T-cell (primary cell): ENCODE measurements at places on chromosomes 16 and 17.

GRCh38 chr17:36778448-36778847 is 158.8 kb upstream of the LHX1 start:
- no peak for DNase-seq

- DNase-seq, result no peak
Observed at GRCh38 chr16:51133688-51134087, 17.4 kb downstream of the SALL1 start.

GRCh38 chr16:3987231-3987630 is 106.7 kb upstream of the CREBBP start:
- no peak for DNase-seq

DNA sequence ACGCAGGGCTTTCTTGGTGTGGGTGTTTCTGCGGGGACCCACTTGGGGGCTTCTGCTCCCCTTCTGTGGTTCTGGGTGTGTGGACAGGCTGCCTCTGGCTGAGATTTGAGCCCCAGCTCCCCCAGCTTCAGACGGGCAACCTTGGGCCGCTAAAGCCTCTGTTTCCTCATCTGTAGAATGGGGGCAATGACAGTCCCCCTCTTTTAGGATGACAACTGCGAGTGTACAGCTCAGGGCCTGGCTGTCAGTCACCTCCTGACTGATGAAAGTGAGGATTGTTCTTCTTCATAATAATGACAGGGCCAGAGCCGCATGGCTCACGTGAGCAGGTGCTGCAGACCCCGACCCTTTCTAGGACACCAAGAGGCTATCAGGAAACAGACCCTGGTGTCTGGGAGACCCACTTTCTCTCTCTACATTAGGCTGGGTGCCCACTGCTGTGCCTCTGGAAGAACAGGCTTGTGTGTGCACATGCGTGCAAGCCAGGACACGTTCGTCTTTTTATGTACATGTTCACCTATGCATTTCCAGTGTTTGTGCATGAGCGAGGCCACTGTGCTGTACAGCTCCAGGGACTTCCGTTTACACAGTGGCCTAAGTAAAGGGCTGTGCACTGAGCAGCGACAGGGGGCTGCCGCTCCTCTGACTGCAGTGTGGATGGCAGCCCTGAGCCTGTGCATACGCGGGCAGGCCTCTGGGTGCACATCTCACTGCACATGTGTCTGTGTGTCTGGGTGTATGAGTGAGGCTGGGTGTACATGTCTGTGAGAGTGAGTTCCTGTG is 4.6 kb downstream of the SPNS3 start:
- DNase-seq, result no peak

- no peak for DNase-seq
Observed at GRCh38 chr16:55989569-55989907, 114.4 kb upstream of the CES5A start.

GRCh38 chr17:7410634-7411426 is 3.2 kb downstream of the NLGN2 start:
- no peak for DNase-seq

DNA sequence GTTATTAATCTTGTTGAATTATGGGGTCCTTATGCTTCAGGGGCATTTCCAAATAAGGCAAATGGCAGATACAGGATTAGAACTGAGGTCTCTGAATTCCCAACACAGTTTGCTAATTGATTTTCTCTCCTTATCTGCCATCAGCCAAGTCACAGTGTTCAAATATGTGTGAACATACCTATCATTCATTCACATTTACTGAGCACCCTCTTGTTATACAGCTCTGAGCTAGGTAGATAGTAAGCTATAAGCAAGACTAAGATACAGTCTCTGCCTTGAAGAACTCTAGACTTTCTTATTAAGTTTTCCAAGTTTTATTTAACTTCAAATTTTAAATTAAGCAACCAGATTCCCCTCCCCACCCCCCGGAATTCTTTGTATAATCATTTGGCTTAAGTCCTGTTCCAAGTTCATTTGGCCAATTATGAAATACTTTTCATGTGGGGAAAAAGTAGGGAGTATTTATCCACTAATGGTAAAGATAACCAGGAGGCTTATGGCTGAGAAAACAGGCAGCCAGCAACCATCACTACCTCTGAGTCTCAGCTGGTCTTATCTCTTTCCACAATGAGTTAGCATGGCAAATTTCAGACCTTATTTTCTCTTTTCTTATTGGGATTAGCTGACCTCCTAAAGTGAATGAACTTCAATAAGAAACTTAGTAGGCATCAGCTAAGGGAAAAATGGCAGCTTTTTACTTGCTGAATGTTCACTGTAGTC is 31.4 kb upstream of the CORO6 start:
- no peak for DNase-seq

DNA sequence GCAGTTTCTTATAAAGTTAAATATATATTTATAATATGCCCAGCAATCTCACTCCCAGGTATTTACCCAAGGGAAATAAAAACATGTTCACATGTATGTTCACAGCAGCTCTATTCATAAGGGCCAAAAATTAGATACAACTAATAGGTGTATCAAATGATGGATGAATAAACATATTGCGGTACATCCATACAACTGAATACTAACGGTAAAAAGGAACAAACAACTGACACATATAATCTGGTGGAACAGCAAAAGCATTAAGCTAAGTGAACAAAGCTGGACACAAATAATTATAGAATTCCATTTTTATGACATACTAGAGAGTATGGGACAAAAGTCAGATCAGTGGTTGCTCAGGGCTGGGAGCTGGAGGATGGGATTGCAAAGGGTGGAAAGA is 74.7 kb downstream of the CACNG1 start:
- no peak for DNase-seq

GRCh38 chr16:55508941-55509931 is at the start of gene LPCAT2:
TSS of gene LPCAT2 (plus strand) at chr16:55509072. CDS start at chr16:55509182, 110 bp downstream.
- DNase-seq, result no peak

- no peak for DNase-seq
Observed at GRCh38 chr16:11370084-11370931, 25.0 kb downstream of the RMI2 start.

DNA sequence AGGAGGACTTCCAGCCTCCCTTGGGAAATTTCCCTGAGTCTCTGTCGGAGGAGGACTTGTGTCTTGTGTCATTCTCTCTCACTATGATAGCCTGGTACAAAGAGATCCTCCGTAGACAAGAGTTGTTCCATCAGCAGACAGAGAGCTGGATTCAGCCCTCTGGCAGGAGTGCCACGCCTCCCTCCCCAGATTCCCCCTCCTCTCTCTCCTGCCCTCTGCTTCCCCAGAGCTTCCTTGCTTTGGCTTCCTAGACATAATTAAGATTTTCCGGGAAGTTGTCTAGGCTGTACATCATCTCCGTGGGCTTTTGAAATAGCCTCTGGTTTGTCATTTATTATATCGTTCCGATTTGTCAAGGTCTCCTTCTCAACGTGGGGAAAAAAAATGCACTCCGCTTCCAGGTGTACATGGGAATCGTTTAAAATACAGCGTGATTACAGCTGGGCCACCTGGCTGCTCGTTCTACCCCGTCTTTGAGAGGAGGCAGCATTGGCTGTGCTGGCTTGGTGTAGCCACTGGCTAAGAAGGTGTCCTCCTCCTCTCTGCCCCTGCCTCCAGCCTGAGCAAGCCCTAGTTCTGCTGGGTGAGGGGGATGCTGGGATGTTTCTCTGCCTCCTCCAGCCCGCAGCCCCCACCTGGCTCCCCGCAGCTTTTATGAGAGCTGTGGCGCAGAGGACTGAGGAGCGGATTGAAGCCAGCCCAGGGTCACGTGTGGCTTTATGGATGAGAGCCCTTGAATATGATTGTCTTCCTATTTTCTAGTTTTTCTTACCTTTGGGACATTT is 282.5 kb downstream of the SNX29 start:
- no peak for DNase-seq
